Stimulated activated CD4-positive, alpha-beta T cell treated with anti-CD3 and anti-CD28 coated beads, Interleukin-1b, Interleukin-23, amount 100 ng/mL, for 4 hours (primary cell): ENCODE measurements at places on chromosomes 1 and 21.

- no peak for DNase-seq
These were observed 965 bp upstream of the SH2D5 start for GRCh38 chr1:20733360-20733975.

GRCh38 chr1:4171480-4172450, 271.7 kb upstream of the C1orf174 start:
- no peak for DNase-seq

- no peak for DNase-seq
These were observed 577.1 kb downstream of the PLPP3 start for GRCh38 chr1:56002231-56002630.

GRCh38 chr1:63829349-63830327, 55.8 kb downstream of the ROR1 start:
- no peak for DNase-seq

DNA sequence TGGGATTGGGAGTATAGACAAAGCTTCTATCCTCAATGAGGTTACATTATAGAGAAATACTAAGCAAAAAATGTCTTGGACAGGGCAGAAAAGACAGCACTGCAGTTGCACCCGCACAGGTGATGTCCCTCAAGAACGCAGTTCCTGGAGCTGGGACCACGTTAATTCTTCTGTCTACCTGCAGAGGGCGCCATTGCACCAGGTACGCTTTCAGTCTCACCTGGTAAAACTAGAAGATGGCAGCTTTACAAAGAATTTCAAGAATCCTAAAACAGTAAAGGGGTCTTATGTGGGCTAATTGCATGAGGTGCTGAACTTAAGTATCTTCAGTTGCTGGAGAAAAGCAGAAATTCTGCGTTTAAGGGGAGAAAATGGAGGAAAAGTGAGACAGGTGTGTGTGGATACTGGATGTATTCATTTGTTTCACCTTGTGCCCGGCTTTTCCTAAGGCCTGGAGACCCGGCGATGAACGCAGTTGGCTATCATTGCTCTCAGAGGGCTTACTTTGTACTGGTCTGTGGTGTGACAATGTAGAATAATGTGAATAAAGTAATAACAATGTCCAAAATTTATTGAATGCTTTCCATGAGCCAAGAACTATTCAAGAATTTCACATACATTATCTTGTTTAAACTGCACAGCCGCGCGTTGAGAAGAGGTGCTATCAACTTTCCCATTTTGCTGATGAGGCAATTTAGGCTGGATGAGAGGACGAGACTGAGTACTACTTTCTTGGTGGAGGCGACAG, 276.3 kb upstream of the GREM2 start:
- DNase-seq, result no peak

DNA sequence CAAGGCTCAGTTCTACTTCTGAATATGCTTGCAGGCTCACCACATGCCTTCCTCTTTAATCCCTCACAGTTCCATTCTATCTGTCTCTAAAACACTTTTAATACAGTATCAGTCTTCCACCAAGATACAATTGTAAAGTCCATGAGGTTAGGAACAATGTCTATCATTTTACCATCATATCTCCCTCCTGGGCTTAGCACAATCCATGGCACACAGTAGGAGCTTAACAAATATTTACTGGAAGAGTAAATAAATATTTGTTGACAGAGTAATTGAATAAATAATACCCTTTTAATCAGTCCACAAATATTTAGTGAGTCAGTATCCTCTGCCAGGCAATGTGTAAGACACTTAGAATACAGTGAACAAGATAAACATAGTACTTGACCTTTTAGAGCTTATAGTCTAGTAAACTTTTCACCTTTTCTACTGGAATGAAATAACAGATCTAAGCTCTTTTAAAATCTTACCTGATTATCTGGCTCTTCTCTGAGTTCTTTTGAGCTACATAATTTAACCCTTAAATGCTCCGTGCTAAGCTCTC, 12.7 kb upstream of the GADD45A start:
- DNase-seq, result no peak

GRCh38 chr1:6162341-6162740, 17.8 kb downstream of the CHD5 start:
- DNase-seq, result no peak

GRCh38 chr1:62362061-62362917, 43.1 kb upstream of the KANK4 start:
- no peak for DNase-seq

- DNase-seq, result no peak
These were observed 14.1 kb downstream of the HUNK start for GRCh38 chr21:31886915-31887314.
